Hepatic stellate cell (primary cell): ENCODE measurements at places on chromosomes 16 and 17.

GRCh38 chr16:88799569-88800276 is 3.9 kb upstream of the CDT1 start:
- no peak for DNase-seq

DNA sequence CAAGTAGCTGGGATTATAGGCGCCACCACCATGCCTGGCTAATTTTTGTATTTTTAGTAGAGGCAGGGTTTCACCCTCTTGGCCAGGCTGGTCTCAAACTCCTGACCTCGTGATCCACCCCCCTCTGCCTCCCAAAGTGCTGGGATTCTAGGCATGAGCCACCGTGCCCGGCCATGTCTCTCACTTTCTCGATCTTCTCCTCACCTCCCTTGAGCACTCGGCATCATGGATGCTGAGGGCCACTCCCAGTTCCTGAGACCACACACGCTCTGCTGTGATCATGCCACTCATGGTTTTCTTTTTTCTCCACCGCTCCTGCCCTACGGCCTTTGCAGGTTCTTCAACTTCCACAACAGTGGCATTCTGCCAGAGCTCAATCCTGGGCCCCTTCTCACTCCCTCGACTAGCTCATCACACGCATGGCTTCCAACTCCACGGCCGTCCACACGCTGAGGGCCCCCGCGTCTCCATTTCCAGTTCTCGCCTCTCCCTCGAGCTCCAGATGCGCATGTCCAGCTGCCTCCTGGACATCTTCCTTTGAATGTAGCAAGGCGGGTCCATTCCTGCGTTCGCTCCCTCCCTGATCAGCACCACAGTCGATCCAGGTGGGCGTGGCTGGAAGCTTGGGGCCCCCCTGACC is 5.5 kb upstream of the NCBP3 start:
- DNase-seq, result no peak

DNA sequence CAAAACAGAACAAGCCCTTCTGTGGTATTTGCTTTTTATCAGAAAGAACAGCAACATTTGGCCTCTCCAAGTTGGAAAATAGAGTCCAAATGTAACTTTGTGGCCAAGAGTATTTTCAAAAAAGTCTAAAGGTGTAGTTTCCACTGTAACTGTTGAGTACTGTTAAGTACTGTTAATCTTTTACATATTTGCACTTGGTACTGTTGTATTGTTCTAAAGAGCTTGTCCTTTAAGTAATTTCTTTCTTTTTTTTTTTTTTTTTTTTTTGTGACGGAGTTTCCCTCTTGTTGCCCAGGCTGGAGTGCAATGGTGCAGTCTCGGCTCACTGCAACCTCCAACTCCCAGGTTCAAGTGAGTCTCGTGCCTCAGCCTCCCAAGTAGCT is 21.5 kb downstream of the LDAF1 start:
- DNase-seq, result no peak

- no peak for DNase-seq
Measured at GRCh38 chr16:19785512-19786130, 67.5 kb downstream of the IQCK start.

DNA sequence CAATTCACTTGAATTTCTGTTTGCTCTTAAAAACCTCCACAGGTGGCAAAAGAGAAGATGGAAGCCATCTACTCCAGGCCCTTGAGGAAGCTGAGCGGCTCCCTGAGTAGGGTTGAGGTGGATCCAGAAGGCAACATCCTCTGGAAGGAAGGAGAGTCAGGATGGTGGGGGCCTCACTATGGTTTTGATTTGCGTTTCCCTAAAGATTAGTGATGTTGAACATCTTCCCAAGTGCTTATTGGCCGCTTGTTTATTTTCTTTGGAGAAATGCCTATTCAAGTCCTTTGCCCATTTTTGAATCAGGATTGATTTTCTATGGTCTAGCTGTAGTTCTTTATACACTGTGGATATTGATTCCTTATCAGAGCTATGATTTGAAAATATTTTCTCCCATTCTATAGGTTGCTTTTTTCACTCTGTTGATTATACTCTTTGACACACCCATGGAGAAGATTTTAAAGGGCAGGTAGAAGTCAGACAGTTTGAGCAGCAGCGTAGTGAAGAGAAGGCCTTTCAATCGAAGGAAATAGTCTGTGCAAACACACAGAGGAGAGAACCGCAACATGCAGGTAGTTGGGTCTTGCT is 58.6 kb downstream of the WSB1 start:
- no peak for DNase-seq

DNA sequence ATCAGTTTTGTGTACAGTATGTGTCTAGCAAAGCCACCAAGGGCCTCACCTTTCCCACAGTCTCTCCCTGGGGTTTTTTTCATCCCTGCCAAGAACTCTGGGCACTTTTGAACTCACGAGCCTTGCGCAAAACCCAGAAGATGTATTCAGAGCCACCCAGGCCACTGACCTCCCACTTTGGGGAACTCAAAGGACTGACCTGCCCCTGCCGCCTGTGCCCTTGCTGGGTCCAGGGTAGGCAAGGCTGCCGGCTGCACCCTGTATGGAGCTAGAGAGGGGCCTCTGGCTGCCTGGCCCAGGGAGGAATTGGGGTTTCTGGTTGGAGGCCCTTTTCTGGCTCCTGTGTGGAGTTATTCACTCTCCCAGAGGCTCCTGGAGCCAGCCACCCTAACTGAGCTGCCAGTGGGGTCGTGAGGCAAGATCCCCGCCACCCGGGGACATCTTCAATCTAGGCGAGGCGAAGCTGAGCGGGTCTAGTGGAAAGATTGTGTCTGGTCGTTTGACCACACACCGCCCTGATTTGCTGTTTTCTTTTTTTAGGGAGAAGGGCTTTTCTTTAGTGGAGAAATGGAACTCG is 1.9 kb downstream of the CDK5R1 start:
- DNase-seq, result no peak

GRCh38 chr16:4318451-4318910 is 2.6 kb downstream of the GLIS2 start:
- DNase-seq, result no peak

DNA sequence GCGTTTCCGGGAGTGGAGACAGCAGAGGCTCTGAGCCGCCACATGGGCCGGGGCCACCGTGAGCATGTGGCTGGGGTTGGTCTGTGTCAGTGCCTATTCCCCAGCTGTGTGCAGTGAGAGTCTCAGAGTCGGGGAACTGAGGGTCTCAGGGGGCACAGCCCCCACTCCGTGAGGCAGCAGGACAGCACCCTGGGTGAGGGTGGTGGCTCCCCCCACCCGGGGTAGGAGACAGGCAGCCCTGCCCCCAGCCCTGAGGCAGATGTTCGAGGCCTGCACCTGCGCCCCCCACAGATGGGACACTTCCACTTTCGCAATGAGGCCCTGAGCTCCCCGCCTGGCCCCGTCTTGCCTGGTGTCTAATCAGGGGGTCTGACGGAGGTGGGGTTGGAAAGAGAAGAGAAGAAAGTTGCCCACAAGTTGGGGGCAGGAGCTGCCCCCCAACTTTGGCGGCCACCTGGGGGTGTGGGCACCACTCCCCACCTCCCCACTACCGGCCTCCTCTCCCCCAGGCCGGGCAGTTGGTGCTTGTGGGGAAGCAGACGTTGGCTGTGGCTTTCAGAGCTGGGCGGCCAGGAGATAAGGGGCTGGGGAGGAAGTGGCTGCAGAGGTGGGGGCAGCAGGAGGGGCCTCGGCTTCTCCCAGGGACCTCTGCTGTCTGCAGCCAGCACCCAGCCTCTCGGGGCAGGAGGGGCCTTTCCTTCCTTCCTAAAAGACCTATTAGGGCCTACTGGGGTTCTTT is 1.8 kb upstream of the CBFA2T3 start:
- no peak for DNase-seq

GRCh38 chr16:72768591-72768990 is 279.3 kb downstream of the ZFHX3 start:
- DNase-seq, result no peak
